BE2C (cell line): ENCODE measurements at places on chromosomes 3 and 15.

DNA sequence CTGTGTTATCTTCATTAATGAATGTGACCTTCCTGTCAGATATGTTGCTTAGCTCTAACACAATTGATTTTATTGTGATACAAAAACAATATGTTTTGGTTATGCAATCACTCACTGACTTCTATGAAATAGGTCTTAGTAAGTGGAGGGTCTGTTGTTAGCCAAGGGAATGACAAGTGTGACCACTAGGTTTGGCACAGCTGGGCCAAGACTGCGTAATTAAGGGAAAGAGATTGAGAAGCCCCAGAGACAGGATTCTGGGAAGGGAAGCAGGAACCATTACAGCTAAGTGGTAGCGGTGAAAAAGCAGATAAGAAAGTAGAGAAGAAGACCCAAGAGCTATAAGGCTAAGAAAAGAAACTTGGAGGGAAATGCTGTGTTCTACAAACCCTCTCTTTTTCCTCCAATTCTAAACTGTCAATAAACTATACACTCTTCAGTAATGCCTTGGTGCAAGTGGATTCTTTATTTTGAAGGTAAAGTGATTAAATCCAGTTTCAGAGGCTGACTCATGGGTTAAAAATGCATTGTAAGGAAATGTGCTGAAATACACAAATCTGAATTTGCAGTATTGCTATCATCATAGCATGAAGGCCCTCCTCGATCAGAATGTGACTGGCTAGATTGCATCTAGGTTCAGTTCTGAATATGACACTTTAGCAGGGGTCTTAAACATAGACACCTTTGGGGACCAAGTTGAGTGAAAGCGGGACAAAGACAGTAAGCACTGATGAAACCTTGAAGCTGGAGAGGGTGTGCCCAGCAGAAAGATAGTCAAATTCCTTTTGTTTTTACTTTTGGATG is 26.1 kb downstream of the KCNMB2 start:
- no peak for DNase-seq

DNA sequence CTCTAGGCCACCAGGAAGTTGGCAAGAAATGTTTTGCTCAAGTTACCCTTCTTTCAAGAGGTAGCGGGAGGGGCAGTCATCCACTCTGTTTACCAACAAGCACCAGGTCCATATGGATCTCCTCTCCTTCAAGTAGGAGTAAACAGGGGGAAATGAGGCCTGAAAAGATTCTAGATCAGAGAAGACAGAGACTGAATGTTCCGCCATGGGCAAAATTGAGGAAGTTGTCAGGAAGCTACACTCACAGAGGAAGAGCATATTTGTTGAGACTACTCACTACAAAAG is 81.6 kb downstream of the KLF15 start:
- DNase-seq, result no peak

DNA sequence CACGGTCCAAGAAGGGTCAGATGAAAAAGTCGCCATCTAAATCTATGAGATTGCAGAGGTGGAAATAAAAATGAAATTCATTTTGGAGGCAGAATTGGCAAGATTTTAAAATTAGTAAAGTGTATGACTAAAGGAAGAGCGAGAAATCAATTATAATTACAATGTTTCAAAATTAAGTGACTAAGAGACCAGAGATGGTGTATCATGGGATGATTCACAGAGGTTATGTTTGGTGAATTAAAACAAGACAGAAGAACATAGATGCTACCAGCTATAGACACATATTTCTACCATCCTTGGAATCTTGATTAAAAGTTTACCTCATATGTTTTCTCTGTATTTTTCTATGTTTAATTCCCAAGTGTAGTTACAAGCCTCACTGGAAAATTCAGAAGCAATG is 308.9 kb upstream of the DNAJC19 start:
- DNase-seq, result no peak

GRCh38 chr3:123802007-123802625 is 82.0 kb downstream of the MYLK start:
- DNase-seq, result no peak

GRCh38 chr3:154182322-154182922 is 61.2 kb downstream of the ARHGEF26 start:
- DNase-seq, result no peak

- DNase-seq, result peak; percentile 33
Measured at GRCh38 chr15:31740203-31740602, 290.1 kb upstream of the CHRNA7 start.

GRCh38 chr3:186694288-186695032 is 22.7 kb upstream of the KNG1 start:
- DNase-seq, result no peak
